ENCODE measurements at places on chromosomes 12 and 14.

DNA sequence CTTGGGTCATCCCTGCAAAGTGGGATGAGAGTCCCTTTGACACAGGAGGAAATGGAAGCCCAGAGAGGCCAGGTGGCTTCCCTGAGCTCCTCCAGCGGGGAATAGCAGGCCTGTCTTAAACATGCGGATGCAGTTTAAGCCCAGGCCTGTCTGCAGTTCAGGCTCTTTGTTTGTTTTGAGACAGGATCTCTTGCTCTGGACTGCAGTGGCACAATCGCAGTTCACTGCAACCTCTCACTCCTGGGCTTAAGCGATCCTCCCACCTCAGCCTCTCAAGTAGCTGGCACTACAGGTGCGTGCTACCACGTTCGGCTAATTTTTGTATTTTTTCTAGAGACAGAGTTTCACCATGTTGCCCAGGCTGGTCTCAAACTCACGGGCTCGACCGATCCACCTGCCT is 3.5 kb downstream of the TRPV4 start:
- no peak for DNase-seq

GRCh38 chr12:2551412-2551900 is 243.3 kb upstream of the FKBP4 start:
- no peak for DNase-seq

DNA sequence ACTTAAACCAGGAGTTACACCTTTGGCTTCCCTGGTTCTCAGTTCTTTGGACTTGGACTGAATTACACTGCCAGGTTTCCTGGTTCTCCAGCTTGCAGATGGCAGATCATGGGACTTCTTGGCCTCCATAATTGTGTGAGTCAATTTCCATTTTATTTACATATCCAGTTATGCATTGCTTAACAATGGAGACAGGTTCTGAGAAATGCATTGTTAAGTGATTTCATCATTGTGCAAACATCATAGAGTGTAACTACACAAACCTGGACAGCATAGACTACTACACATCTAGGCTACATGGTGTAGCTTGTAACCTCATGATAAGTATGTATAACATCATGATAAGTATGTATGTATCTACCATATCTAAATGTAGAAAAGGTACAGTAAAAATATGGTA is 276.1 kb upstream of the BTG1 start:
- DNase-seq, result no peak

DNA sequence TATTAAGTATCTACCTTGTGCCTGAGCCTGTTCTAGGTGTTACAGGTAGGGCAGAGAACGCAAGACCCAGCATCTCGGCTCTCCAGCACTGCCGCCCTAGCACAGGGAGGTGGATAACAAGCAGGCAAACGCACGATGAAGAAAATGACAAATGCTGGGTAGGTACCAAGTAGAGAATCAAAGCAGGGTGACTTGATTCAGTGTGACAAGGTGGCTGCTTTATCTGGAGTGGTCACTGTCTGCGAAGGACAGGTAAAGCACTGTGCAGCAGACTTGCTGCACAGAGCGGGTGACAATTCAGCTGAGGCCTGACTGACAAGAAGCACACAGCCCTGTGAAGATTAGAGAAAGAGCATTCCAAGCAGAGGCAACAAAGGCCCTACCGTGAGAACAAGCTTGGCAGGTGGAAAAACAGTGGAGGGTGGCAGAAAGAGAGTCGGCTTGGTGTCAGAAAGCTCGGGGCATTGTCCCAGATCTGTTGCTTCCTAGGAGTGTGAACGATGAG is 12.9 kb downstream of the PRKCH start:
- DNase-seq, result no peak

DNA sequence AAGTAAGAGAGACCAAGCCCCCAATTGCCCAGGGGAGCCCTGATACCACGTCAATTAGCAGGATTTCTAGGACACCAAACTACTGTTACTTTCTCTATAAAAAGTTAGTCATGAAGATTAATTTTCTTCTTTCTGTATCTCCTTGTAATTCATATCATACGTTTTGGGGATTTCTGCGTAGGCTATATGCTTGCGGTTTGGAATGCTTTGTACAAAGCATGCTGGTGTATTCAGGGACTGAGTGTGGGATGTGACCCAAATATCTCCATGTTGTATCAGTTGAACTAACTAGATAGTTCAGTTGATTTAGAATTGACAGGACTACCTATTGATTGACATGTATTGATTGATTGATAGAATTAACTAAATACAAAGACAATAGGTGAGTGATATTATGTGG is 7.7 kb downstream of the GPR33 start:
- no peak for DNase-seq

DNA sequence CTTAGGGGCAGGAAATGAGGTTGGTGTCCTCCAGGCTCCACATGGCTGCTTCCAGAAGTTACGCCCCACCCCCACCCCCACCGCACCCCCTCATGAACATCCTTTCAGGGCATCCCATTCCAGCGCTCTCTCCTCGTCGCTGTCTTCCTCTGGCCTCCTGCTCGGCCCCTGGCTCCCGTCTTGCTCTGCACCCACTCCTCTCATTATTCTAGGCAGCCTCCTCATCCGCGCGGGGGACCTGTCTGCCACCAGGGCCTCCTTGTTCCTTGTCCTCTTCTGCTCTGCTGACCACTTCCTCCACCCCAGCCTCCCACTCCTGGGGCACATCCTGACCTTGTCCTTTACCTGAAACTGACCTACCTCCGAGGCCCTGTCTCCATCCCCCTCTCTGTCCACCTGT is 29.8 kb upstream of the PLEKHG6 start:
- no peak for DNase-seq

DNA sequence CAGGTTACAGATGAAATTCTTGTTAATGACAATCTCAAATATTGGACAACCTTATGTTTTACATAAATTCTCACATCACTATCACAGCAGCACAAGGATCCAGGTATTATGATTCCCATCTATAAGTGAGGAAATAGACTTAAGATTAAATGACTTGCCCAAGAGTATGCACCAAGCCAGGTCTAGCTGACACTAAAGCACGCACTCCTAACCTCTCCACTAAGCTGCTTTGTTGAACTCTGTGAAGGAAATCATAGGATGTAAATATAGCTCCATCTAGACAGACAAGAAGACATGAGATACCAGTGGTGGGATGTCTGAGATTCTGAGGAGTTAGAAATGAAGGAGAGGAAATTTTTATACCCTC is 87.9 kb downstream of the PHLDA1 start:
- DNase-seq, result no peak

DNA sequence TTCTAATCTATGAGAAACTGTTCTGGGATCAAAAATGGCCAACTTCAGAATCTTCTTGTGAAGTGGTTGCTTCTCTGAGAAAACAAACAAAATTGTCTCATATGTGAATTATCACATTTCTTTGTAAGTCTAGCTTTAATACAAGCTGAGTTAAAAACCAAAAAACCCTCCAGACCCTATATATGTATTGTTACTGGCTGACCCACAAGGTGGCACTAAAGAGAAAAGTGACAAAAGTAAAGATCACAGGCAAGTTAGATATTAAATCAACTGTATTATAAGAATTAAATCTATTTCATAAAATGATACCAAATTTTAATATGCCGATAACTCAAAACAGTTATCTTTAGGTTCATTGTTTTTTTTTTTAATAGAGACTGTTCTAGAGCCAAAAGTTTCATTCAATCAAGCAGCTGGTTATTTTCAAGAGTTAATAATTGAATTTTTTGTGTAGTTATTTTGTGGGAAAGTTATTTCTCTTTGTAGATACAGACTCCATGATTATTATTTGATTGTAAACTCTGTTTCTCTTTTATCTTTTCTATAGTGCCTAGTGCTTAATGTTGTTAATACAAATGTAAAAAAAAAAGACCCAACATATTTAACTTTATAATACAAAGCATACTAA is 7.5 kb upstream of the TRHDE start:
- no peak for DNase-seq

GRCh38 chr12:123045678-123046077 is 65.2 kb downstream of the ARL6IP4 start:
- DNase-seq, result no peak

- no peak for DNase-seq
These were observed 507.4 kb upstream of the ATP2B1 start for GRCh38 chr12:90216020-90216552.

GRCh38 chr12:53505555-53506449 is 1.5 kb downstream of the NPFF start:
- DNase-seq, result no peak

Measured in stimulated activated CD4-positive, alpha-beta T cell treated with anti-CD3 and anti-CD28 coated beads, Interleukin-15, amount 100 ng/mL, for 48 hours (primary cell).